ENCODE measurements at places on chromosomes 13 and 19.
A peak's percentile ranks its signal among the peaks of the same experiment; 100 is the strongest.

GRCh38 chr13:95176611-95177259, 124.5 kb downstream of the ABCC4 start:
- no peak for DNase-seq

- no peak for DNase-seq
Measured at GRCh38 chr13:30978981-30979956, 46.8 kb downstream of the TEX26 start.

DNA sequence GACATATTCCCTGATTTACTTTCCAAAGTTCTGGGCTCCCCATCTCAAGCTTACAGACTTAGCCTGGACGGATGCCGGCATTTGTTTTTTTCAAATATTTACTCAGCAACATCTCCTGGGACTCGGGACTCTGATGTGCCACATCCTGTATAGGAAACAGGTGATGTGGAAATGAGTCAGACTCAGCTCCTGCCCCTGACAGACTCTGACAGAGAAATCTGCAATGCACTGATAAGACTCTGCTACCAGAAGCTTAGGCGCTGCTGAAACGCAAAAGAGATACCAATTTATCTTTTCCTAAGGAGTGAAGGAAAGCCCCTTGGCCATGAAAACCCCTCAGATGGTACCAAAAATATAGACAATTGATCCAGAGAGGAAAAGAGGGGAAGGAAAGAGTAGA, 16.2 kb downstream of the LAIR2 start:
- no peak for DNase-seq

- DNase-seq = peak; percentile 40
Measured at GRCh38 chr13:49220036-49220855, at the start of gene MLNR. TSS of gene MLNR (plus strand) at chr13:49220338. CDS start at chr13:49220338, 0 bp downstream.

Data from fibroblast of lung (primary cell).